ENCODE measurements at places on chromosomes 6 and 20.

DNA sequence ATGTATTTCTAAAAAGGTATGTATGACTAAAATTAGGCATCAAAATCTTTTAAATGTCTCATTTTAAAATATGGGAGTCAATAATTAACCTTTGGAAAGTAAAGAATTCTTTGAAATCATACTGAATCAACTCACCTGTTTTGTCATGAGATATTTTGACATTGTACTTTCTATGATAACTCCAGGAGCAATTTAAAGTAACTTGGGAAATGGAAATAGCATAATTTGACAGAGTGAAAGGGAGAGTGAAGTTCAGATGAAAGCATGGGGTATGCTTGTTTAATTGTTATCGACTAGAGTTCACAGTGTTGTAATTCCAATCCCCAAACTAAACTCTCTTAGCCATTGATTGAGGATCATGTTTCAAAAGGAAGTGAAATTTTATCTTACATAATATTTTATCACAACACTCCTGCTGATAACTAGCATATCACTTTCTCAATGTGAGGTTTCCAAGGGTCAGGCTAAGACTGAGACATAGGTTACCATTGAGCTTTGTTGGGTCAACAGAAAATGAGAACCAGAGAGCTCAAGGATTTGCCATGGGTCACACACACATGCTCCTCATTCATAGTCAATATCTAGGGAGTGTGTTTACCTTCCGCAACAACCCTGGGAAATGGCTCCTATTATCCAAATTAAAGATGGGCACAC lies 2.3 kb downstream of the GSTA1 start:
- no peak for DNase-seq

GRCh38 chr6:37565267-37566110 lies 65.8 kb upstream of the CCDC167 start:
- no peak for DNase-seq

DNA sequence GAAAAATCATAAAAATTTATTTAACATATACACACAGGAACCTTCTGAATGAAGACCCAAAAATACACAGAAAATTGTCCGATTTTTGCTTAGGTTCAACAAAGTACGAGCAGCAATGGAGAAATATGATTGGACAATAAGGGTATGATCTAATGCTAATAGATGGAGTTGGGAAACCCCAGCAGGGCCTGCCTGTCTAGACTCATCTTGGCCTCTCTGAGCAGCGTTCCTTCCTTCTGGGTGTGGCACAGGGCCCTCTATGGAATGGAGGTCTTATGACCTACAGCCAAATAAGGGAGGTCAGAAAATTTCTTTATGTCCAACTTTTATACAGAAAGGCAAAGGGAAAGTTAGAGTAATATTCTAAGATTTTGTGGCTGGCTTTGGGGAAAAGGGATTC lies 27.7 kb upstream of the ENPP4 start:
- no peak for DNase-seq

GRCh38 chr20:23513164-23513563 lies 22.2 kb downstream of the CST8 start:
- no peak for DNase-seq

DNA sequence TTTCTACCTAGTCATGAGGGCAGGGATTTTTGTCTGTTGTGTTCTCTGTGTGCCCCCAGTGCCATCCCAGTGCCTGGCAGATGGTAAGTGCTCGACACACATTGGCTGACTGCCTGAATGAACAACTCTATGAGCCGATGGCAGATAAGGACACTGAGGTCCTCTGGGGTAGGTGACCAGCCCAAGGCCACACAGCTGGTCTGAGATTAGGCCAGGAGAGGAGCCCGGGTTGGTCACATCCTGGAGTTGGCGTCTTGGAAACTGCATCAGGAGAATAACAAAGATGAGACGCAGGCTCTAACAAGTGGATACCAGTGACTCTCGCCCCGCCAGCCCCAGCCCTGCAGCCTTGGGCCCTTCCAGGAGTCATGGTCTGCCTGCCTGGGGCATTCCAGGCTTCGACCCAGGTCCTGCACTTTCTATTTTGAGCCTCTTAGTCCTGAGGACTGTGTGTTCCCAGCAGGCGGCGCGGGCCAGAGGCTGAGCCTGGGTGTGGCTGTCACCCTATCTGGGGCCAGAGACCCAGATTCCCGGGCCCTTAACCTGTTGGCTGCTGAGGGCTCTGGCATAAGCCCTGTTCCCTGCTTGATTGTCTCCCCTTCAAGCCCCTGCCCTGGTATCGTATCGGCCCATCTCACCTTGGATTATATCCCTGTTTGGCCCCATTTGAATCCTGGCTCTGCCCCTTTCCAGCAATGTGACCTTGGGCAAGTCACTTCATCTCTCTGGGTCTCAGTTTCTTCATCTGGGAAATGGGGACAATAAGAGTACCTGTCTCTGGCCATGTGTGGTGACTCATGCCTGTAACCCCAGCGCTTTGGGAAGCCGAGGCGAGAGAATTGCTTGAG lies 88.3 kb downstream of the CEBPB start:
- no peak for DNase-seq

GRCh38 chr20:62823688-62824475 lies 7.0 kb downstream of the COL9A3 start:
- no peak for DNase-seq

GRCh38 chr6:148884461-148884860 lies 137.6 kb downstream of the UST start:
- no peak for DNase-seq

GRCh38 chr6:1869308-1869707 lies 259.6 kb downstream of the FOXC1 start:
- DNase-seq, result no peak

- DNase-seq, result no peak
Observed at GRCh38 chr6:101268541-101268940, 125.0 kb upstream of the GRIK2 start.

DNA sequence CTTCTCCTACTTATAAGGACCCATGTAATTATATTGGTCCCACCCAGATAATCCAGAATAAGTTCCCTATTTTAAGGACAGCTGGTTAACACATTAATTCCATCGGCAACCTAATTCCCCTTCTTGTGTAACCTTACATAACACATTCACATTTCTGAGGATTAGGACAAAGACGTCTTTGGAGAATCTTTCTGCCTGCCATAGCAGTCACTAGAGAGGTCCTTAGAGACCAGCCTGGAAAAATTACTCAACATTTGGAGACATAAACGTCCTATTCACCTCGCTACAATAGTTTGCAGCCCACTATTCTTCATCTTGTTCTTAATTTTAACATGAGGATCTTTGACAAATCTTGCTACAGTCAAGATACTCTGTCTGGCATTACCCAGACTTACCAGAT lies 100.1 kb downstream of the MAFB start:
- DNase-seq, result no peak

DNA sequence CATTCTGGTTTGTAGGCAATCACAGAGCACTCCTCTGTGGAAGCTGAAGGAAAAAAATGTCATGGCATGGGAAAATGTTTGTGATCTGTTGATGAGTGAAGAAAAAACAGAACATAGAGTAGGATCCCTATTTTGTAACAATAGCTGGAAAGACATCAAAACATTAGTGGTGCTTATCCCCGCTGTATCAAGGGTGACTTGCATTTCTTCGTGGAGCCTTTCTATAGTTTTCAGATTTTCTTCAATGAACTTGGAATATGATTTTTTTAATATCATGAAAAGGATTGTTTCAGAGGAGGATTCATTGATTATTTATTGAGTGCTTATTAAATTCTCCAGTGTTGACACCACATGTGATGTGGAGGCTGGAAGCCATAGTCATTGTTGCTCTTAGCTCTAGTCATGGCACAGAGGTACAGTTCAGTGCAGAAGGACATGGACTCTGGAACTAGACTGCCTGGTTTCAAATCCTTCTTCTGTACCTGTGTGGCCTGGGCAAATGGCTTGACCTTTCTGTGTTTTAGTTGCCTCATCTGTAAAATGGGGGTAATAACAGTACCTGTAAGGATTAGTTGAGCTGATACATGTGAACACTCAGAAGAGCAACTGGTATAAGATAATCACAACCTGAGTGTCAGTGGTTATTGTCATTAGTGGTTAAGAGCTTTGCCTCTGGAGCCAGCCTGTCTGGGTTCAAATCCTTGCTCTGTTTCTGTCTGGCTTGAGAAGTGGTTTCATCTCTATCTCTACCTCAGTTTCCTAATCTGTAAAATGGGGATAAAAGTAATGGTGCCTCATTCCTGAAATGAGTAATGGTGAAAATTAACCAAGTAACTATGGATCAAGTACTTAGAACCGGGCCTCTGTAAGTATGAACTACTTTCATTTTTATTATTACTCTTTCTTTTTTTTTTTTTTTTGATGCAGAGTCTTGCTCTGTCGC lies 14.7 kb upstream of the CDKN1A start:
- DNase-seq, result no peak

DNA sequence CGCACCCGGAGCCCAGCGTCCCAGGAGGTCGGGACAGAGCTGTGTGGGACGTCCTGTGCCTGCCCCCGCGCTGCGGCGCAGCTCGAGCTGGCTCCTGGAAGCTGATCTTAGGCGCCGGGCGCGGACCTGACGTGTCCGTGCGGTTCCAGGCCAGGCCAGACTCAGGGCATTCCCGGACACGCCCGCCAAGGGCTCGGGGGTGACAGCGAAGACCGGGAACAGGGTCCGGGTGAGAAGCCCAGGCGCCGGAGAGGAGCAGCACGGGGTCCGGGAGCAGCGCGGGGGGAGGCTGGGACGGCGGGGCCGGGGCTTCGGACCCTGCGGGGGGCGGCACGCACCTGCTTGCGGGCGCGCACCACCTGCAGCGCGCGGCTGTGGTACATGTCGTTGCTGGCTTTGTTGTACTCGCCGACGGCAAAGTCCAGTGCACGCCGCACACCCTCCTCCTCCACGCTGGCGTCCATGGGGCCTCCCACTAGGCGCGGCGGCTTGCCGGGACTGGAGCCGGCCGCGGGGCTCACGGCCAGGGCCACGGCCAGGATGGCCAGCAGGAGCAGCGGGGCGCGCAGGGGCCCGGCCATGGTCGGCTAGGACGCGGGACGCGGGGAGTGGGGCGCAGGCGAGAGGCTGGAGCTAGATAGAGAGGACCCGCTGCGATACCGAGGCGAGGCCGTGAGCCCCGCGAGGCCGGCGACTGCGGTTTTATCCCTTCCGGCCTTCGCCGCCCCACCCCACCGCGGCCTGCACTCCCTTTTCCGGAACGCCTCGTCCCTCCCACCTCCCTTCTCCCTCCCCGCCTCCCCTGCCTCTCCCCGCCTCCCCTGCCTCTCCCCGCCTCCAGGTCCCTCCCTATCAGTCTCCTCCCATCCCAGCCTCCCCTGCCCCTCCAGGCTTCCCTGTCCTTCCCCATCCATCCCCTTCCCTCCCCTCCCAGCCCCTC lies at the start of gene CST3:
CST3 (minus strand) TSS at position 674 of the 940 bp plus-strand sequence; CDS start at position 581, 93 bp downstream.
- DNase-seq, result no peak

DNA sequence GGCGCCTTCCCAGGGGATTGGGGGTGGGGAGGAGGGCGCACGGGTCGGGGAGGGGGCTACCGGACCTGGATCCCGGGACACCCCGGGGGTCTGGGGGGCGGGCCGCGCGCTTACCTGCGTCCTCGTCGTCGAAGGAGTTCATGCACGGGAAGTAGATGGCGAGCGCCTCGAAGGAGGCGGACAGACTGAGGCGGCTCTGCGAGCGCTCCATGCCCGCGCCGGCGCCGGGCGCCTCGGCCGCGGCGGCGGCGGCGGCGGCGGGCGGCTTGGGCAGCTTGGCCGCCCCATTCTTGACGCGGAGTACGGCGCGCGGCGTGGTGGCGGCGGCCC lies 320 bp downstream of the RIMS4 start:
- no peak for DNase-seq

DNA sequence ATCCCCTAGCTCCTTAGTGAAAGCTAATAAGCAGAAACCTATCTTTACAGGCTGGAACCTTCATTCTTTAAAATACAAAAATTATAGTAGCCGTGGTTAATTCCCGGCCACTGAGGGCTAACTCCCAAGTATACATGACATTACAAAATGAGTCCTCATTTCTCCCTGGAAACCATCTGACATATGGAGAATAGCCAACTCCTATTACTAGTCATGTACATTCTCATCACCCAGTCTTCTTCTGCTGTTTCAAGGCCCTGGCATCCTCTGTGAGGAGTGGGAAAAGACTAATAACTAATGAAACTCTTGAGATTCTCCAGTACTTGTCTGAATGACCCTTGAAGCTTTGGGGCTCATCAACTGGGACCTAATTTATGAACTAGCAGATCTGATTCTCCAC lies 30.2 kb downstream of the CSNK2A1 start:
- no peak for DNase-seq
